ENCODE measurements at places on chromosomes 3 and 15.
A peak's percentile ranks its signal among the peaks of the same experiment; 100 is the strongest.

DNA sequence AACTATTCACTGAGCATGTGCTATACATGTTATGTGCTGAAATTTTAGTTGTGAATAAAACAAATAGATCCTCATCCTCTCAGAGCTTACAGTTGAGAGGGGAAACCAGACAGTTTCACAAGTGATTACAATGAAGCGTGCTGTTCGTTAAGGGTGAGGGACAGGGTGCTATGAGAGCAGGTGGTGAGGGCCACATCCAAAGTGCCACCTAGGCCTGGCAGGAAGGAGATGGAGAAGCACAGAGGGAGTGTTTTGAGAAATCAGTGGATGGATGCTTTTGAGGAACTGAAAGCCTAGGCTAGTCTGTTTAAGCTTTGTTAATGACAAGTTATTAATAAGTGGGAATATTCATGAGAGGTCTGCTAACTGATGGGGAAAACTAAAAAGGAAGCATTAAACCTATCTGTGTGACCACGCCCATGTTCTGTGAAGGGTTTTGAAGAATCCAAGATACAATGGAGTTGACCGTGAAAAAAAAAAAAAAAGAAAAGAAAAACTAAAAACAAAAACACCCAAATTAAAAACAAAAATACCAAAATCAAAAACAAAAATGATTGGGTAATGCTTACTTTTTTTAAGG lies 7.3 kb downstream of the MCTP2 start:
- DNase-seq, result no peak

DNA sequence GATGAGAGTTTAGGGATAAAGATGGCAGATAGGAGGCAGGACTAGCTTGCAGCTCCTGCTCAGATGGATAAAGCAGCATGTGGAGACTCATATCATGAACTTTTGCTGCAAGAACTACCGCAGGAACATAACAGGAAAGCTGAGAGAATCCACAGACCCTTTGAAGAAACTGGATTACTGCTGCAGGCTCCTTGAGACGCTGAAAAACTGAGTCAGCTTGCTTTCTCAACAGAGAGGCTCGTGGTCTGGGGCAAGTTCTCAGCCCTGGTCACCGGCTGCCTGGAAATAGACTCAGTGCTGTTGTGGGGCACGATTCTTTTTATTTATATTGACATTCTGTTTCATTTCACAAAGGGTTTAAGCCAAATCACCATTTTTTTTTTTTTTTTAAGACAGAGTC lies 28.8 kb upstream of the TRIM59 start:
- DNase-seq, result no peak

GRCh38 chr15:52006702-52007340 lies 12.2 kb upstream of the MAPK6 start:
- DNase-seq, result no peak

GRCh38 chr15:89469426-89470096 lies 26.8 kb downstream of the RHCG start:
- DNase-seq, result no peak

- DNase-seq, result no peak
These were observed 19.6 kb upstream of the TASOR start for GRCh38 chr3:56702490-56703315.

- DNase-seq, result no peak
These were observed 5.4 kb downstream of the ZBTB47 start for GRCh38 chr3:42658771-42659390.

- DNase-seq, result no peak
These were observed 4.3 kb downstream of the MECOM start for GRCh38 chr3:169659096-169659819.

GRCh38 chr3:24302396-24302795 lies 192.3 kb downstream of the THRB start:
- no peak for DNase-seq

- no peak for DNase-seq
These were observed 166.7 kb downstream of the ZNF621 start for GRCh38 chr3:40691452-40691861.

GRCh38 chr3:11250902-11251806 lies 21.0 kb upstream of the ATG7 start:
- DNase-seq, result no peak

DNA sequence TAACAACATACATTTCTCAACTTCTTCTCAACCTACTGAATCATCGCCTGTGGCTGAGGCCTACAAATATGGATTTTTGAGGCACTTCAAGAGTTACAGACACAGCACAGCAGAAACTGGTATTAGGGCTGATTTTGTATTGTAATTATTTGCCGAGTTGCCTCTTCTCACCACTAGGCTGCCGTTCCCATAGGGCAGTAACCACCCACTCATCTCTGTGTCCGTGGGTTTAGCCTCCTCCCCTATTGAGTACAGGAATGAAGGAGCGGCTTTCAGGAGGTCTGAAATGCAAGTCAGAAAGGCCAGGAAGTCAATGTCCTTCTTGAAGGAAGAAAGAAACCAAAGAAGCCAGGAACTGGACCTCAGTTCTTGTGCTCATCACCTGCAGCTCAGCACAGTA lies 220.8 kb downstream of the MTHFS start:
- no peak for DNase-seq

GRCh38 chr3:97687734-97688133 lies 76.8 kb upstream of the ARL6 start:
- no peak for DNase-seq

DNA sequence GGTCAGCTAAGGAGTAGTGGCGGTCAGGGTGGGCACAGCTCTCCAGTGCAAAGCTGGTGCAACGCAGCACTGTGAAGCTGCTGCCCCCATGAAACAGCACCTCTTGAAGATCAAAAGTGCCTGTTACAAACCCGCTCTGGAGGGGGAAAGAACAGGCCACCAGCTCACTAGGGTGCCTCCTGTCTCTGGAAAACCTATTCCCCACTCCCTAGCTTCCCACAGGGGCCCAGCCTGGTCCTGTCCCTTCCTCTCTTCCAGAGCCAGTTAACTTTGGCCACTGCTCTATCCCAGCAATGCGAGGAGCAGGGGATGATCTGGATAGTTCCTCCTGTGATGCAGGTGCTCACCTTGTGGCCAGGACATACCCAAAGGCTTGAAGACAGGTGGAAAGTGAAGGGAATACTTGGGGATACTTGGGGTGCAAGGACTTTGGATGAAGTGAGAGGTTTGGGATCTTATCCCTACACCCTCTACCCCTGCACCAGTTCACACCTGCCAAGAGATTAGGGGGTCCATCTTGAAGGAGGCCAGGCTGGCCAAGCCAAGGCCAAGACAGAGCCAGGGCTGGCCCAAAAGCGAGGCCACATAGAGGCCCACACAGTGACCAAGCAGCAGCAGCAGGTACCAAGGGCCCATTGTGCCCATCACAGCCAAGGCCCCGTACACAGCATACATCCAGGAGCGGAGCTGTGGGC lies 4.2 kb downstream of the HHATL start:
- no peak for DNase-seq

DNA sequence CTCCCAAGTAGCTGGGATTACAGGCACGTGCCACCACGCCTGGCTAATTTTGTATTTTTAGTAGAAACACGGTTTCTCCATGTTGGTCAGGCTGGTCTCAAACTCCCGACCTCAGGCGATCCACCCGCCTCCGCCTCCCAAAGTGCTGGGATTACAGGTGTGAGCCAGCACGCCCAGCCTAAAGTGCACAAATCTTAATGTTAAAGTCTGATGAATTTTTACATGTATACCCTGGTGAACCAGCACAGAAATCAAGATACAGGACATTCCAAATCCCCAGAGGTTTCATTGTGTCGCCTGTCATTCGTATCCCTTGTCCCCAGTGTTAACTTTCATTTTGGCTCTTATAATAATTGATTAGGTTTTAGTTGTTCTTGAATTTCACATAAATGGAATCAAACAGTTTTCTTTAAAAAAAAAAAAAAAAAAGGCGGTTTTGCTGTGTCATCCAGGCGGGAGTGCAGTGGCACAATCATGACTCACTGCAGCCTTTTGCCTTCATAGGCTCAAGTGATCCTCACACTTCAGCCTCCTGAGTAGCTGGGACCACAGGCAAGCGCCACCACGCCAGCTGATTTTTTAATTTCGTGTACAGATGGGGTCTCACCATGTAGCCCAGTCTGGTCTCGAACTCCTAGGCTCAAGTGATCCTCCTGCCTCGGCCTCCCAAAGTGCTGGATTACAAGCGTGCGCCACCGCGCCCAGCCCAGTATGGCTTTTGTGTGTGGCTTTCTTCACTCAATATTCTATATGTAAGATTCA lies 1.5 kb upstream of the TM4SF19 start:
- DNase-seq, result no peak

DNA sequence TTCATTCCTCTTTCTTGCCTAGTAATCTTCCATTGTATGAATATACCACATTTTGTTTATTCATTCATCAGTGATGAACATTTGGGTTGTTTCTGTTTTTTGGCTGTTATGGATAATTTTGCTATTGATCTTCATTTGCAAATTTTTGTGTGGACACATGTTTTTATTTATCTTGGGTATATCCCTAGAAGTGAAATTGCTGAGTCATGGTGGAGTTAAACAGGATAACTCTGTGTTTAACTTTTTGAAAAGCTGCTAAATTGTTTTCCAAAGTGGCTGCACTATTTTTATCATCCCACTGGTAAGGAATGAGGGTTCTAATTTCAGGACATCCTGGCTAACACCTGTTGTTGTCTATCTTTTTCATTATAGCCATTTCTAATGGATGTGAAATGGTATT lies 74.6 kb upstream of the ARL6 start:
- no peak for DNase-seq

DNA sequence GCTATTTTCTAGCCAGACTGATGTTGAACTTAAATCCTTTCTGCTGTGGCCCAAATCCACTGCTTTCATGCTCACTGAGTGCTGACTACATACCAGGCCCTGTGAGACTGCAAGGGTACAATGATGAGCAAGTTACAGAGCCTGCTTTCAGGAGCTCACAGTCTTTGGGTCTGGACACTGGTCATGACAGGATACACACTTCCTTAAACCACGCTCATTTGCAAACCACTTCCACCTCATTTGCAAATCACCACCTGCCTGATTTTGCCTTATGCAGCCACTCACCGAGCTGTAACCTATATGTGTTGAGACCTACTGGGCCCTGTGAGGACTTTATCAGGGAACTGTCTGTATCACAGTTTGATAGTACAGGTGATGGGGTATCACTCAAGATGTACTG lies 50.2 kb upstream of the LRRC58 start:
- no peak for DNase-seq

DNA sequence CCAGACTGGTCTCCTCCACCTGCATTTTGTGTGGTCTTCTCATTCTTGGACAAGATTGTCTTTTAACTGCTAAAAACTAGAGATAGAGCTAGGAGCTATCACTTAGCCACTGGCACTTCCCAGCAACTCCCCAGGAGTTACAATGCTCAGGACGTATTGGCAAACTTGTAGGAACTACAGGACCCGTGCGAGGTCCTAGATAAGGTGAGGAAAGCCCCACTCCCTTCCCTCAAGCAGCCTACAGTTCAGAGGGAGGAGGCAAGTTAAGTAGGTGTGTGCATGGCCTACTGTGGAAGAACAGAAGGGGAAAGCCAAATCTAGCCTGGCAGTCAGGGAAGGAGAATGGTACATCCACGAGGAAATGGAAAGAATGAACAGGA lies 504.7 kb upstream of the PROK2 start:
- no peak for DNase-seq

DNA sequence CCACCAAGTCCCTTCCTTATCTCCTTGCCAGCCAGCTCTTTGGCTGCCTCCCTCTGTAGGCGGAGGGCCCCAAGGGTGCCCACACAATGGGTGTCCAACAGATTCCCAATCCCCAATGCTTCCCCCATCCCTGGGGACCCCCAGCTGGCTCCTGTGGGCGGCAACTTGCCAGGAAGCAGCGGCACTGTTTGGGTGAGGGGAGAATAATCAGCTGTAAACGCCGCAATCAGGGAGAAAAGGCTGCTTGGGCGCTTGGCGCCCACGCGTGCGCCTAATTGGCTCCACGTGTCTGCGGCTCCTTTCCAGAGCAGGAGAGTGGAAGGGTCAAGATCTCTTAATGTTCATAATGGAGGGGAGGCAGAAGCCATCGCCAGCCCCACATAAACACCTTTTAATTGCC lies 67.9 kb upstream of the TMEM115 start:
- no peak for DNase-seq

GRCh38 chr3:11509173-11510000 lies 134.3 kb downstream of the VGLL4 start:
- peak; percentile 56 for DNase-seq

- DNase-seq, result no peak
These were observed 4.9 kb downstream of the FLNB start for GRCh38 chr3:58013099-58013498.

DNA sequence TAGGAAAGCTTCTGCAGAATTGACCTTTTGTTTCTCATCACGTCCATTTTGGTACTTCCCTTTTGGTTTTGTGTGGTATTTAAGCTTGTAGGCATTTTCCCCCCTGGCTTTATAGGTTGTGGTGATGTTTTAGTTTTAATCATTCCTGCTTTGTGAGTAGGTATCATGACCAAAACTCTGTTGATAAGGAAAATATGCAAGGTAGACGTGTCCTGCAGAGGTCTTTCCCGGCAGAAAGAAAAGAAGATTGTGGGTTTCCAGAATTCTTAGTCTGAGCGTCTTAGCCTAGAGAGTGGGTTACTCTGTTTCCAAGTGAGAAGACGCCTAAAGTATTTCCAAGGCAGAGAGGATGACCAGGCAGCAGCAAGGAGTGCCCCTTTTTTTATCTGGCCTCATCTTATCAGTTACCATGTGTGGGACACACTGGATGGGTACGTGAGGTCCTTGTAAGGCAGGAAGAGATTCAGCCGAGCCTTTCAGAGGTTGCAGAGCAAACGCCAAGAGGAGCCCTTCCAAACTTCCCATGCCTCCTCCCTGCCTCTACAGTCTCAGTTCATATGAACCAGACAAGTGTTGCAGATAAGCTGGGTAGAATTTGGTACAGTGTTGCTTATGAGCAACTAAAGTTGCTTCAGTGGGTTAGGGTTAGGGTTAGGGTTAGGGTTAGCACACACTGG lies 58.8 kb downstream of the ARNT2 start:
- no peak for DNase-seq

DNA sequence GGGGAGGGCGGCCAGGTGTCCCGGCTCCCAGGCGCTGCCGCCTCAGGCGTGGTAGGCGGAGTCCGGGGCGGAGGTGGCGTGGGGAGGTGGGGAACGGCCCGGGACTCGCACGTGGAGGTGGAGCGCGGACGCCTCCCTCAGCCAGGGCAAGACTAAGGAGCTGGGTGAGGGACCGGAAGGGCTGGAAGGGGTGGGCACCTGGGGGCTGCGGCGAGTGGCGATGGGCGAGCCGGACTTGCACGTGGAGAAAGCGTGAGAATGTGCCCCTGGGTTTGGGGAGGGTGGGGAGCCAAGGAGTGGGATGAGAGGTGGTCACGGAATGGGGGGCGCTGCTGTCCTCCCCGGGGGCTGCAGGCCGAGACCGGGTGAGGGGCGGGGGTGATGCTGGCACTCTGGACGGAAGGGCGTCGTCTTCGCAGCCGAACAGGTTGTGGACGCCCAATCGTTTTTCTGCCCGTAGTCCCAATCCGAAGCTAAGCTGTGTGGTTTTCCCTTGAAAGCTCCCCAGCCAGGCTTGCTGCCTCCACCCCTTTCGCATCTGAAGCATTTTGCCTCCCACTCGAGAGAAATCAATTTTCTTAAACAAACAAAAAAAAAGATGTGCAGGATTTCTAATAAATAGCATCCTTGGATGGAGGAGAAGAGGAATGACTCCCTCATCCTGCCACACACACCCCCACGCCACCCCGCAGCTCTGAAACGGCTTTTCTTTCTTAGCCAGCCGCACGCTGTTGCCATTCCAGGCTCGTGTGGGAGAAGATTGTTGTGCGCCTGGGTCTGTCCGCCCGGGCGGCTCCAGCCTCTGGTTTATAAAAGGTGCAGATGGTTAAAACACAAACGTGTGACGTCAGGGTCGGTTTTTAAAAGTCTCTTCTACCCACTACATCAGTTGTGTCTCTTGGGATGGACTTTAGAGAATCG lies 62.5 kb upstream of the ANKRD28 start:
- peak; percentile 25 for DNase-seq

GRCh38 chr3:26657348-26657976 lies 34.9 kb downstream of the LRRC3B start:
- DNase-seq, result no peak
